HS-27A (cell line): ENCODE measurements at places on chromosomes 1 and 21.

GRCh38 chr1:99674115-99675064, 28.5 kb downstream of the PALMD start:
- no peak for DNase-seq

- no peak for DNase-seq
Observed at GRCh38 chr1:19569786-19570185, 74.3 kb upstream of the NBL1 start.

GRCh38 chr1:196933531-196934189, 9.9 kb upstream of the CFHR2 start:
- no peak for DNase-seq

DNA sequence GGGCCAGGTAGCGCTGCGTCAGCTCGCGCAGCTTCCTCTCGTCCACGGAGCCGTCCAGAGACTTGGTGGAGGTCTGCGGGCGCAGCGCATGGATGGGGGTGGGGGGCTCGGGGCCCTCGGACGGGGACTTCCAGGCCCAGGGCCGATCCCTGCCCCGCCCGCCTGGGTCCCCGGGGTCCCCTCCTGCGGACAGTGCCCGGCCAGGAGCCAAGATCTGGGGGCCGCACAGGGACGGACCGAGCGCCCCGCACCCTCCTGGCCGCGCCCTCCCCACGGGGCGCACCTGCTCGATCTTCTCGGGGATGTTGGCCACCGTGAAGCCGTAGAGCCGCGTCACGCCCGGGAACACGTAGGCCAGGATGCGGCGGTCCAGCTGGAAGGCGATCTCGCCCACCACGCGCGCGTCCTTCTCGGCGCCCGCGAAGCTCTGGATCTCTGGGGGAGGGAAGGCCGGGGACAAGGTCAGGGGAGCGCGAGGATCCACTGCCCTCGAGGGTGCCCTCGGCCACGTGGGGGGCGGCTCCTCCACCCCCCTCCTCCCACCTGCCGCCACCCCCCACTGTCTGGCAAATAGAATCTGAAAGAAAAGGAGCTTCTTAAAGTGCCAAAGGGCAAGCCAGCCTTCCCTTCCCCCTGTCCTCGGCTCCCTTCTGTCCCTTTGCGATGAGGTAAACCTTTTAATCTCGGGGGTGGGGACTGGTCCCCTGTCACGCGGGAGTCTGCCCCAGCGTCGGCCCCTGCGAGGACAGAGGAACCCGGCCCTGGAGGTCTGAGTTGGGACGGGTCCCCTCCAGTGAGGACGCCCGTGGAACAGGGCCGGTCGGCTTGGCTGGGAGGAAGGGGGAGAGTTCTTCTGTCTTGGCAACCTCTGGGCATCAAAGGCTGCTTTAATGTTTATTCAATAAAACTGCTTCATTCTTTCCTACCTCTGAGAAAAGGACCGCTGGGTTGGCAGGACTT, 6.5 kb upstream of the FTCD start:
- no peak for DNase-seq

DNA sequence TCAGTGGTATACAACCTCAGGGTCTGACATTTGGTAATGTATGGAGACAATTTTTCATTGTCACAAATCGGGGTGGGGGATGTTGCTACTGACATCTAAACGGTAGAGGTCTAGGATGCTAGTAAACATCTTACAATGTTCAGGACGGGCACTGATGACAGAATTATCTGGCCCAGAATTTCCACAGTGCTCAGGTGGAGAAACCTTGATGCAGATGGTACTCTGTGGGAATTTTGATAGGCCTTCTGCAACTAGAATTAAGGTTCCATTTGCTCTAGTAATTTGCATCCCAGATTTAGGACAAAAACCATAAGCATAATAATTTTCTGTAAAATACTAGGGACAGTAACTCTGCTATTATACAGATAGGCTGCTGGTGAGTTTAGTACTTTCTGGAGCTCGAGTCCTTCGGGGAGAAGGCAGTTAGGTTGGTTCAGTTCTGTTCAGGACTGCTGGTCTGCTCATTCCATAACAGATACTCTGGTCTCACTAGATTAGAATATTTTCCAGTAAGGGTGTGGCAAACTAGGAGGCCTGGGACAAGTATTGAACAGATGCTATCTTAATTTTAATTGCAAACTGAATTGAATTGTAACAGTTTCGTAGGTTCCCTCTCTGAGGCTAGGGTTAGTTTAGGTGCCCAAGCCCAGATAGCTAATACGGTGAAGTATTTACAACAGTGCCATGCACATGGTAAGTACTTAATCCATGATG, 11.4 kb downstream of the METTL13 start:
- DNase-seq: no peak

GRCh38 chr1:167198518-167199133, 22.1 kb upstream of the POU2F1 start:
- DNase-seq: no peak

- no peak for DNase-seq
Observed at GRCh38 chr1:171637928-171638576, 14.4 kb downstream of the MYOC start.

DNA sequence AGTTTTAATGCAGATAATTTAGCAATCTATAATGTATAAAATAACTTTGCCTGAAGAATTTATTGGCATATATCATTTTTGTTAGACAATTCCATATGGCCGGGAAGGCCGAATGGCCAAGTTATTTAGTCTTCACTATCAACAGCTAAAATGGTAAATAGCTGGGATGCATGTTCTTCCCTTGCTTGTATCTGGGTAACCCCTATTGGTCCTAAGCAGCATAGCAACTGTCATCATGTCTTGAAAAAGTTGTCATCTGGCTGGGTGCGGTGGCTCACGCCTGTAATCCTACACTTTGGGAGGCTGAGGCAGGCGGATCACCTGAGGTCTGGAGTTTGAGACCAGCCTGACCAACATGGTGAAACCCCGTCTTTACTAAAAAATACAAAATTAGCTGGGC, 340.0 kb upstream of the DPYD start:
- DNase-seq: no peak

GRCh38 chr1:41259221-41259620, 17.1 kb upstream of the SCMH1 start:
- no peak for DNase-seq

DNA sequence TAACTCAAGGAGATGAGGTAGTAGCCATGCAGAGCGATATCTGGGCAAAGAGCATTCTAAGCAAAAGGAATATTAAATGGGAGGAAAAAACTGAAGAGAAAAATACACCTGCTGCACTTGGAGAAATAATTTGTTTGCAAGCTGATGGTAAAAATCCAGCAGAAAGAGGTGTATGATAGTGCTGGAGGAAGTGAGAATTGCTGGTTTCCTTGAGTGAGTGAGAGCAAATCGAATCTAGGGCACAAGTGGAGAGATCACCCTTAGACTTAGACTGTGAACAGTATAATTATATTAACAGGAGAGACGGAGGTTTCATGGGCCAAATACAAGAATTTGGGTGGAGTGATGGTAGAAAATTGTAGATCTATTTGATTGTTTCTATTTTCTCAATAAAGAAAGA, 2.7 kb upstream of the CR1 start:
- no peak for DNase-seq

GRCh38 chr1:22351768-22352080, 99.9 kb upstream of the ZBTB40 start:
- no peak for DNase-seq

DNA sequence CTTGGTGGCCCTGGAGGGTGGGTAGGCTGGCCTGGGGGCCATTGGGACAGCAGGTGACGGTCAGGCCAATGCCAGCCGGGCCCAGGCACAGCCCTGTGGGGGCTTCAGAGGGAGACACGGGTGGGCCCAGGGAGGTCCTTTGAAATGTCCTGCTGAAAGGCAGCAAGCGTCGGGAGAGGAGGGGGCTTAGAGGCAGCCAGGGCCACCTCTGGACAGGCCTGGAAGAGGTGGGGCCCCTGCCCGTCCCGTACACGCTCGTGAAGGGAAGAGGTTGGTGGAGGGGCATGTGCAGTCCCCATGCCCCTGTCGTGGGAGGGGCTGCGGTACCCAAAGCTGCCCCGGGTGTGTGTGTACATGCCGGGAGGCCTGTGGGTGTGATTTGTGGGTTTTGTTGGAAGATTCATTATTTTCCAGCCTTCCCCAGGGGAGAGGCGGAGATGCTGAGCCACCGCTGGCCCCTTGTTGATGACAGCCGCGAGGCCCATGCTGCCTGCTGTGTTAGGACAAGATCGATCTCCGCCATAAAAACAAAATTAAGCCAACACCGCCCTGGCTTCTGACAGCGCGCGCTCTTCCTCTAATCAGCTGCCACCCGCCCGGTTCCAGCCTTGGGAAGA, 3.4 kb upstream of the PLCH2 start:
- no peak for DNase-seq

GRCh38 chr1:246820666-246821065, 96.5 kb downstream of the SCCPDH start:
- DNase-seq: no peak

DNA sequence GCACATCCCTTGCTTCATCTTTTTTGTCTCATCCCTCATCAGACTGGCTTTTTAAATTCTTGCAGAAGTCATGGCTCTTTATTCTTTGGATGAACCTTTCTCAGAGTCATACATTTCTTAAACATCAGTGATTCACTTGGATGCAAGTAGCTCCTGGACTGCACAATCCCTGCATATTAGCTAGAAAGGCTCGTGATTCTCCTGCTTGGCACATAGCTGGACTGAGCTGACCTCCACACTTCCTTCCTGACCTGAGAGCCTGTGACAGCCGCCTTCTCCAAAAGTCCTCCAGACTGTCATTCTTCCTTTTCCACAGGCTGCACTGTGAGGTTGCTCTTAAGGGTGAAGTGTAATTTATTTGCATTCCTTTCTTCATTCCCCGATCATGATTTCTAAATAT, 109.4 kb downstream of the RGL1 start:
- DNase-seq: no peak

GRCh38 chr21:41121785-41122415, 46.1 kb upstream of the BACE2 start:
- no peak for DNase-seq

DNA sequence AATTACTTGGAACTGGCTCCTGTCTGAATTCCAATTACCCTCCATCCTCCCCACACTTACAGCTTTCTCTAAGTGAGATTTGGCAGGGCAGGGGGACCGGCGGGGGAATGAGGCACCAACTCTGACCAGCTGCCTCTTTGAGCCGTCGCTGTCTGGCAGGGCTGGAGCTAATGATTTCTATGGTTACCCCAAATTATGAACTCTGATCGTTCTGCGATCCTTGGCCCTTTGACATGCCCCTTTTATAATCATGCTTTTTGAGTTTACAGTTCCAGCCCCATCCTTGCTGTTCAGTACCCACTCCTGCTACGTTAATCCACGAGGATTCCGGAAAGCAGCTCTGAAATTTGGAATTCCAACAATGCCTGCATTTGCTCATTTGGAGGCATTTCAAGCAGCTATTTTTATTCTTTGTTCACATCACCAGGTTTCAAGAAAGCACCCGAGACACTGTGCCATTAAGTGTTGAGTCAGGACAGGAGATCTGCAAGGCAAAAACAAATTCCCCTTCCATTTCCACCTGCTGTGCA, 54.6 kb upstream of the LBR start:
- no peak for DNase-seq

GRCh38 chr1:145982010-145982723, 14.2 kb downstream of the TXNIP start:
- DNase-seq: no peak

DNA sequence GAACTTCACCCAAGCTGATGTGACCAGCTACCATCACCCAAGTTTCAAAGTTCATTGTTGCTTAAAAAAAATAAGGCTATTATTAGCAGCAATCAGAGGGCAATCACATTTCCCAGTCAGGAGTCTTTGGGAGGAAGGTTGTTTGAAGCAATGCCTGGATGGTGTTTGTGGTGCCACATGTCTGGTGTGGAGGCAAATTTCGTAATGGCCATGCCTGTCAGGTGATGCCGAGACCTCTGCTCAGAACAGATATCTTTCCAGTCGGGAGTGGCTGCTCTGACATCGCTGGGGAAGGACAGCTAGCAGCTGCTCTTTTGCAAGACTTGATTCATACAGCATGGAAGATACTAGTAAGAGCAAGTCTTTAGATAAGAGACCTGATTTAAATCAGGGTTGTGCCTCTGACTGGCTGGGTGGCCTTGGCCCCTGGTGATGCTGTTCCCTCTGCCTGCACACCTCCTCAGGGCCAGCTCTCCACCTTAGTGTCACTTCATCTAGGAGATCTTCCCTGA, 187.8 kb upstream of the JUN start:
- DNase-seq: no peak

DNA sequence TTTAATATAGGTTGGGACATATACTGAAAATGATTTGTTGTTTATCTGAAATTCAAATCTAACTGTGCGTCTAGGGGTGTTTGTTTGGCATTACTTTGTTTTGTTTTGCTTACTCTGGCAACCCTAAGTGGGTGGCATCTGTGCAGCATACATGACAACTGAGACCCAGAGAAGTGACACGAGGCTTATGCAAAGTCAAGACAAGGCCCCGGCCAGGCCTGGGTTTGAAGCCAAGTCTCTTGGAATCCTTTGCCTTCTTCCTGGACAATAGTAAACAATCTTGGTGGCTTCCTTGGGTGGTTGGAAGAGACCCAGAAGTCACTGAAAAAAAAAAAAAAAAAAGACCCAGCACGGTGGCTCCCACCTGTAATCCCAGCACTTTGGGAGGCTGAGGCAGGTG, 197.6 kb upstream of the TMEM51 start:
- no peak for DNase-seq

GRCh38 chr1:25110036-25110435, 122.3 kb downstream of the SYF2 start:
- DNase-seq: no peak

- DNase-seq: no peak
Observed at GRCh38 chr21:36155603-36156338, 853 bp upstream of the DOP1B start.

DNA sequence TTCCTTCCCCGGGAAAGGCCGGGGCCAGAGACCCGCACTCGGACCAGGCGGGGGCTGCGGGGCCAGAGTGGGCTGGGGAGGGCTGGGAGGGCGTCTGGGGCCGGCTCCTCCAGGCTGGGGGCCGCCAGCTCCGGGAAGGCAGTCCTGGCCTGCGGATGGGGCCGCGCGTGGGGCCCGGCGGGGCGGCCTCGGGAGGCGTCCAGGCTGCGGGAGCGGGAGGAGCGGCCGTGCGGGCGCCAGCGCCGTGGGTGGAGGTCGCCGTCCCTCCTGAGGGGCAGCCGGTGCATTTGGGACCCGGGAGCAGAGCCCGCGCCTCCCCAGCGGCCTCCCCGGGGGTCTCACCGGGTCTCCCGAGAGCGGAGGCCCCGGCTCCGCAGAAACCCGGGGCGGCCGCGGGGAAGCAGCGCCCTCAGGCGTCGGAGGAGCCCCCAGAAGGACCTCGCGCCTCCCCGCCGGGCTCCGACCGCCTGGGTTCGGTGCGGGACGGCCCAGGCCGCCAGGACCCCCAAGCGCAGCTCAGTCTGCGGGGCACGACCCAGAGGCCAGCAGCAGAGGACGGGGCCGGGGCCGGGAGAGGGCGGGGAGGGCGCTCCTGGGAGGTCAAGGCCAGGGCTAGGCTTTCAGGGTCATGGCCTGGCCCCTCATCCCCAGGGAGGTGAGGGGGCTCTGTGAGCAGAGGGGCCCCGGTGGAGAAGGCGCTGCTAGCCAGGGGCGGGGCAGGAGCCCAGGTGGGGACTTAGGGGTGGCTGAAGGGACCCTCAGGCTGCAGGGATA, 7.2 kb upstream of the SLX9 start:
- DNase-seq: no peak
